ENCODE measurements at places on chromosomes 6 and 20. TPM values are rescaled to one million over a fixed set of nuclear protein-coding genes. Genes with fewer than 3 reads are reported as not detected.

The SLC17A1 gene
- not detected for total RNA-seq

The ADGRF1 gene
- not detected for total RNA-seq

The BPHL gene
- 22.5 TPM for total RNA-seq

The RRAGD gene
- 46.8 TPM for total RNA-seq

The C6orf163 gene
- total RNA-seq, result 7.0 TPM

The TSBP1 gene
- not detected for total RNA-seq

The SNPH gene
- 137 TPM for total RNA-seq

The HLA-DQA2 gene
- 0.83 TPM for total RNA-seq

The RNF182 gene
- 17.5 TPM for total RNA-seq

The FHL5 gene
- total RNA-seq, result 4.6 TPM

The HLA-DMB gene
- 19.9 TPM for total RNA-seq

The LAMA5 gene
- 128 TPM for total RNA-seq

The MUC21 gene
- total RNA-seq, result not detected

The GMPR gene
- total RNA-seq, result 19.7 TPM

The SLC35F1 gene
- 54.9 TPM for total RNA-seq

The SIGLEC1 gene
- total RNA-seq, result 1.6 TPM
